ENCODE measurements at places on chromosomes 11 and 22. TPM values are rescaled to one million over a fixed set of nuclear protein-coding genes. Genes with fewer than 3 reads are reported as not detected.

The SYT12 gene
- not detected for polyA plus RNA-seq

The KIF18A gene
- polyA plus RNA-seq: 1.4 TPM

The GTSE1 gene
- not detected for polyA plus RNA-seq

The ME3 gene
- polyA plus RNA-seq: not detected

The UBQLN3 gene
- polyA plus RNA-seq: not detected

The OR51B5 gene
- polyA plus RNA-seq: not detected

The INPP5J gene
- polyA plus RNA-seq: not detected

The MOGAT2 gene
- not detected for polyA plus RNA-seq

The HBE1 gene
- polyA plus RNA-seq: not detected

The MS4A5 gene
- not detected for polyA plus RNA-seq

The CEP126 gene
- 0.50 TPM for polyA plus RNA-seq

The VPREB1 gene
- polyA plus RNA-seq: 1.4 TPM

The TMEM184B gene
- 5.9 TPM for polyA plus RNA-seq
